T-helper 17 cell (primary cell): ENCODE measurements at places on chromosomes 1 and 21. TPM values are rescaled to one million over a fixed set of nuclear protein-coding genes. Genes with fewer than 3 reads are reported as not detected.

GRCh38 chr1:186806477-186806876 lies 22.3 kb upstream of the PLA2G4A start:
- no peak for DNase-seq

- DNase-seq, result no peak
These were observed 86.9 kb downstream of the CD247 start for GRCh38 chr1:167431261-167431908.

GRCh38 chr1:1628754-1629429 lies 3.1 kb upstream of the MMP23B start:
- DNase-seq, result no peak

DNA sequence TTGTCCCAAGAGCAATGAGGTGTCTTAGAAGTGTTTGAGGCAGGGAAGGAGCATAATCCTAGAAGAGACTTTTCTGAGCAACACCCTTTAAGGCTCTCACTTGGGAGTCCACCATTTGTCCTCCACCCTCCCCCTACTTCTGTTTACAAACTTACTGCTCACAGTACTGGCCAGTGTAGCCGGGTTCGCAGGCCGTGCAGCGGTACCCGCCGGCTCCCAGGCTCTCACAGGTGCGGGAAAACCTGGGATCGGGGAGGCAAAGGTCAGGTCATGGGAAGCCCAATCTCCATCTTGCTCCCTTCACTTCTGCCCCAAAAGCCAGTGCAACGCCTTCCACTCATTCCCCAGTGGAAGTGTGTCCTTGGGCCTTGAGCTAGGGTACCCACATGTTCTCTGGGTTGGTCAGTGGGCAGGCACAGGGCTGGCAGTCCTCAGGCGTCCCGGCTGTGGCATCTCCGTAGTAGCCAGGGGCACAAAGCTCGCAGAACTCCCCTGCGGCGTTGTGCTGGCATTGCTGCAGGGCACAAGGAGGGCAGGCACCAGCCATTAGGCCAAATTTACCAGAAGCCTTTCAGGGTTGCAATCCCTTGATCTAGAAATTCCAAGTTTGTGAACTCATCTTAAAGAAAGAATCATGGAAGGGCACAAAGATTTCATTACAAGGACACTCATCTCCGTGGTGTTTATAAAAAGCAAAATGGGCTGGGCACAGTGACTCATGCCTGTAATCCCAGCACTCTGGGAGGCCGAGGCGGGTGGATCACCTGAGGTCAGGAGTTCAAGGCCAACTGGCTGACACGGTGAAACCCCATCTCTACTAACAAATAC lies 49.8 kb downstream of the LDLRAD2 start:
- no peak for DNase-seq

DNA sequence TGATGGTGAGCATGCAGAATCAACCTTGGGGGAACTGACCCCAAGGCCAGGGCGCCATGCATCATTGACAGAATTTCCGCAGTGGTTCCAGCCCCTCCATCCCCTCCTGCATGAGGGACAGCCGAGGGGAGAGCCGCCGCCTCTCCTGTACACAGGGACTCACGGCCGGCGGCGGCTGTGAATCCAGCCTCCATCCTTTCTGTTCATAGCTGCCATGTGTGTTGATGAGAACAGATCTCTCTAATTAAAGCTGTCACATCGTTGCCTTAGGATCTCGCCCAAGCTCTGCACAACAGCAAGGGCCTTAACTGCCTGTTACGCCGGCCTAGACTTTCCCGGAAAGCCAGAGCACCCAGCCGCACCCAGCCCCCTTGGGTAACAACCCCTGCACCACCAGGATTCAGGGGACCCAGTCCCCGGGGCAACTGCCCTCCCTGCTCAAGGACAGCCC lies 151.6 kb downstream of the NPHP4 start:
- DNase-seq, result no peak

GRCh38 chr1:108211014-108211413 lies 10.9 kb upstream of the SLC25A24 start:
- DNase-seq, result no peak

- no peak for DNase-seq
These were observed 66.8 kb downstream of the SAMSN1 start for GRCh38 chr21:14479241-14479786.

- no peak for DNase-seq
These were observed 663 bp upstream of the GBP6 start for GRCh38 chr1:89363196-89363595.

GRCh38 chr1:42379794-42380585 lies 602 bp upstream of the RIMKLA start:
- DNase-seq, result no peak

The CXADR gene
- total RNA-seq, result 0.62 TPM

The SPRR2B gene
- total RNA-seq, result not detected

The CADM3 gene
- total RNA-seq, result not detected

The FCGR1A gene
- 0.30 TPM for total RNA-seq

The HSPA6 gene
- 0.27 TPM for total RNA-seq
